WERI-Rb-1 (cell line): ENCODE measurements at places on chromosomes 1 and 21.
A peak's percentile ranks its signal among the peaks of the same experiment; 100 is the strongest.

DNA sequence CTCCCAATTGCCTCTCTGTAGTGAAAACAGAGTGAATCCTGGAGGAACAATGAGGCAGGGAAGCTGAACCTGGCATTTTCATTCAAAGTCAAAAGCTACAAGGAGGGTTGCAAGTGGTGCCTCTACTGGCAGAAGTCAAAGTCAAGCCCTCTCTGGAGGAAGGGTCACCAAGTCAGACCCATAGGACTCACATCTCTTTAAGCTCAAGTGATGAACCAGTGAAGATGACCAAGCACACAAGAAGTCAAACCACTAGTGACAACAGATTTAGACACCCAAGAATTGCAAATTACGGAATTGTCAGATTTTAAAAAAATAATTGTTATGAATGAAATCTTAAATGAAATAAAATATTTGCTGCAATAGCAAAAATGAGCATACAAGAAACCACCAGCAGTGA is 81.1 kb upstream of the ATP1B1 start:
- DNase-seq = no peak

DNA sequence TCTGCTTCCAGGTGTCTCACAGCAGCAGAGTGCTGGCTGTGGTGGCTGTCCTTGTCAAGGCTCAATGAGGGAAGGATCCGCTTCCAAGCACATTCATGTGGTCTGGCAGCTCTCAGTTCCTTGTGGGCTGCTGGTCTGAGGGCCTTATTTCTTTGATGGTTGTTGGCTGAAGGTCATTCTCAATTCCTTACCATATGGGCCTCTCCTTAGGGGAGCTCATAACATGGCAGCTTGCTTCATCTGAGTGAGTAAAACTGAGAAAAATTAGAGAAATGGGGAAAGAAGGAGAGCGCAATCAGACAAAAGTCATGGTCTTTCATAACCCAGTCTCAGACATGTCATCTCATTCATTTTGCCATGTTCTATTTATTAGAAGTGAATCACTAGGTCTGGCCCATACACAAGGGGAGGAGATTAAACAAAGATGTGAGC is 81.7 kb upstream of the TSPAN2 start:
- no peak for DNase-seq

DNA sequence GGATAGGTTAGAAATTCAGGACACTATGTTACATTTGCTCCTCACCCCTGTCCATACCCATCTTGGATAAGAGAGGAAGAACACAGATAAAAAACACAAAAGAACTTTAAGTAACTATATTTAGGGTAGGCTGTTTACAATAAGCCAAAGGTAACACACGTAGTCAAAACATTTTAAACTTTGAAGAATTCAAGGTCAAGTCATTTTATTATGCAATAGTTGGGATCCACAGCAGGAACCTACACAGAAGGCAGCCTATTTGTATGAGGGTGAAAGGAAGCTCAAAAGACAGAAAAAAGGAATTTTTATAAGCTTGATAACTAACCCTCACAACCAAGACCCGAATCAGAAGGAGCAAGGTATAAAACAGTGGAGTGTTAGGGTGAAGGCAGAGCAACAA is 89.6 kb downstream of the ZSWIM5 start:
- DNase-seq = no peak

- DNase-seq = peak; percentile 37
Observed at GRCh38 chr1:14924455-14925331, 228.9 kb upstream of the TMEM51 start.

DNA sequence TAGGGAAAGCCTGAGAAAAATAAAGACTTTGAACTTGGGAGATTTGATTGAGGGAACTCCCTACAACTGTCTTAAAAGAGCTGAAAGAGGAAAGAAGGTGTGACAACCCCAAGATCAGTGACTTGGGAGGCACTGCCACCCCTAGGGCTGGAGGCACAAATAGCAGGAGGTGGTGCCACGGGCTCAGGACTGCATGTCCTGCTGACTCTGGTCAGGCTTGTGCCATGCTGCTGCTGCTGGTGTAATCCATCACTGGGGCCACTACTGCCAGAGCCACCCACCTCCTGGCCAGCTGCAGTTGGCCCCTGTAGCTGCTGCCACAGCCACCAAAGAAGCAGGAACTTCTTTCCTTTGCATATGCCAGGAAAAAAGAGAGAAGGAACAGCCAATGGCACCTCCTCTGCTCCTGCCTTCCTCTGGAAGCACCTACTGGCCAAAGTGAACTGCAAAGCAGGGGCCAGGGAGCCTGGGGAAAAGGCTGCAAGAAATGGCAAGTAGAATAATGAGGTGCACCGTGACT is 730.3 kb downstream of the PTPRU start:
- DNase-seq = no peak

DNA sequence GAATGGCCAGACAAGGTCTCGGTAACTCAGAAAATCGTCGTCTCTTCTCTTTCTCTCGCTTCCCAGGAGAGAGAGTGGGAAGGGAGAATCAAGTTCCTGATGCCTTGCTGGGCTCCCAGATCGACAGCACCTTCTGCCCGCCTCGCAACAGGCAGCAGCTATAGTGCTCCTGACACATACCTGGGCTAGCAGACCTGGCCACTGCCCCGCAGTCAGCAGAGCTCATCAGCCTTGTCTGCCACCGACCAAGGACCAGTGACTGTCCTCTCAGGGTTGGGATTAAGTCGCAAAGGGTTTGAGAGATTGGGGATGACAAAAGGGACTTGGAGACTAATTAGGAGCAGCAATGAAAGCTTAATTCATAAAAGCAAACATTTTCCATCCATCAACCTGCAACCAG is 4.1 kb downstream of the RUNX3 start:
- DNase-seq = no peak

- DNase-seq = no peak
Observed at GRCh38 chr1:59072583-59072947, 224.3 kb upstream of the FGGY start.

GRCh38 chr1:200336901-200337391 is 72.9 kb downstream of the ZNF281 start:
- DNase-seq = no peak

DNA sequence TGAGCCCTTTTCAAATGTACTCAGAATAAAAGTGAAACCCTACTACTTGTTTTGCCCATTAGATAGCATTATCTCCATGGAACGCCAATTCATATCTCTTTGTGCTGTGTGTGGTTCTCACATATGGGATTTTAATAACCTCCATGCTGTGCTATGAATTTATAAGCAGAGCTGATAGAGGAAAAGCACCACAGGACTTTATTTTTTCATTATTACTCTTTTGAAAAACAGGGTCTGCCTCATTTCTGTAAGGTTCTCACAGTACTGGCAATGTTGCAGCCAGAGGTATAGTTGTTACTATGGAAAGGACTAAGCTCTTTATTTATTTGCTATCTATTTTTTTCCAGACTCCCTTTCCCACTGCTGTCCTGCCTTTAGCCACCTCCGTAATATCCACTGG is 313.7 kb downstream of the ST6GALNAC3 start:
- DNase-seq = no peak

DNA sequence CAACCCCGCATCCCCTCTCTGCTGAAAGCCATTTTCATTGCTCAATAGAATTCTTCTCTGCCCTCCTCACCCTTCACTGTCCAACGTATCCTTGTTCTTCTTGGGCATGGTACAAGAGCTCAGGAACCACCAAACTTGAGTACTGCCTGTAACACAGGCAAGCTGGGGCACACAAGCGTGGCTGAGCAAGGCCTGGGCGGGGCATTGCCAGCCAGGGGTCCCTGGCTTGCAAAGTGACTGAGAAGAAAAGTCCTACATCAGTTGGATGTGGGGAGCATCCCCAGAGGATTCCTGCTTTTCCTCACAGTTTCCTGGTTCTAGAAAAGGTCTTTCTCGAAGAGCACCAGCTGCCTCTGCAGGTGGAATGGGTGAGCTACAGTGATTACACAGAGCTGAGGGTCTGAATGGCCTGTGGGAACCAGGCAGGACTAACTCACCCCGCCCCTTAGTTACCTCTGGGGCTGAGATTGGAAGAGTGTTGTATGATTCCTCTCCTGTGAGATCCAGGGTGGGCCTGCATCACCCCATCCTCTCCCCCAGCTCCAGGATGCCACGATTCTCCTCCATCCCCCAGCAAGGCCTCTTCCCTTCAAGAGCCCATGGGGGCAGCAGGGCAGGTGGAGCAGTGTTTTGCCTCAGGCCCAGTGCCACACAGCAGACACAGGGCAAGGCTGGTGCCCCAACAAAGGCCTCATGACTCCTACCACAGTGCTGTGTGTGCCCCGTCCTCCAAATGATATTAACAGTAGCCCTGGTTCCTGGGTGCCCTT is 121.9 kb downstream of the MATN1 start:
- DNase-seq = no peak

DNA sequence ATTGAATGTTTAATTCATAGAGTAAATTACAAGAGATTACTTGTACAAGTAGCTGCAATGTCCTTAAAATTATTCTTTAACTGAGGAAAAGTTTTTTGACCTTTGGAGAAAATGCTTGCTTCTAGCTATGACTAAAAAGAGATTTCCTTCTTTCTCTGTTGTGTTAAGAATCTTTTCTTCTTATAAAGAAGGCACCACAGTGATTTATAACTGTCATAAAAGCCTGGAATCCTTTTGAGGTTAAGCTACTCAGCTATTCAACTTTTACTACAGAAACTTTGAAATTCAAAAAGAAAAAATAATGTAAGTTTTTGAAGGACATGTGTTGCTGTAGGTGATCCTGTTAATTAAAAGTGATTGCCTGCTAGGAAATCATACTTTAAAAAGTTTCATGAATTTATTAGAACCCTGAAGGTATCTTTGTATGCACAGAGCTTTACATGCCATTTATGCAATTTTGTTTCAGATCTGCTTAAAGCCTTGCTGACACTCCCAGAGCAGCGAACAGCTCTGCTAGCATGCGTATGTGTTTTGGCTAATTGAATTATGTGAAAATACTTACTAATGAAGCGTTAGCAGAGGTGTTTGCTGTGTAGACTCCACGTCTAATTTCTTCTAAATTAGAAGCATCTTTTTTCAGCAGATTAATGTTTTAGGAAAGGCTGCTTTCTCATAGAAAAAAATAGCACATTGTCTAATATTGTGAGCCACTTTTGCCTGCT is 94.7 kb upstream of the SMYD2 start:
- DNase-seq = no peak

DNA sequence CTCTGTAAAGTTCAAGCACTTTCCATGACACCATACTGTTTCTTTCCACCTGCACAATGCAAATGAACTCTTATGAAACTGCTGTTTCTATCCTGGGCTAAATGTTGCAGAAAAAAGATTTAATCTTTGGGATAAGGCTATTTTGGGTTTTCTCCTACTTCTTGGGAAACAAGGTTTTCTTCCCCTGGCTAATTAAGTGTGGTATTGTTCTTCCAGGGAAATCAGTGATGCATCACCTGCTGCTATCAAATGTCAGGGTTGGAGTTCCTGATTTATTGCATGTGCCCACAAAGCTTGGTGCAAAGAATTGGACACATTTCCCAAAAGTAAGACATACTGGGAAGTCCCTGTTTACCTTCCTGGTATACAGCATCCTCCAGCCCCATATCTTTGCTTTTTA is 6.0 kb upstream of the RGS4 start:
- DNase-seq = no peak

DNA sequence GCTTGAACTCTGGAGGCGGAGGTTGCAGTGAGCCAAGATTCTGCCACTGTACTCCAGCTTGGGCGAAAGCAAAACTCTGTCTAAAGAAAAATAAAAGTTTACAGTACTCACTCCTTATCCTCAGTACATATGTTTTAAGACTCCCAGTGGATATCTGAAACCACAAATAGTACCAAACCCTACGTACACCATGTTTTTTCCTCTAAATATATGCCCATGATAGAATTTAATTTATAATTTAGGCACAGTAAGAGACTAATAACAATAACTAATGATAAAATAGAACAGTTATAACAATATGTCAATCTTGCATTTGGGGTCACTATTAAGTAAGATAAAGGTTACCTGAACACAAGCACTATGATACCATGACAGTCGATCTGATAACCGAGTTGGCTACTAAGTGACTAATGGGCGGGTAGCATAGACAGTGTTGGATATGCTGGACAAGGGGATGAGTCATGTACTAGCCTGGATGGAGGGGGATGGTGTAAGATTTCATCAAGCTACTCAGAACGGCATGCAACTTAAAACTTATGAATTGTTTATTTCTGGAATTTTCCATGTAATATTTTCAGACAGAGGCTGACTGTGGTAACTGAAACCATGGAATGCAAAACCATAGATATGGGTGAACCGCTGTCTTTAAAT is 43.7 kb downstream of the ST7L start:
- no peak for DNase-seq

DNA sequence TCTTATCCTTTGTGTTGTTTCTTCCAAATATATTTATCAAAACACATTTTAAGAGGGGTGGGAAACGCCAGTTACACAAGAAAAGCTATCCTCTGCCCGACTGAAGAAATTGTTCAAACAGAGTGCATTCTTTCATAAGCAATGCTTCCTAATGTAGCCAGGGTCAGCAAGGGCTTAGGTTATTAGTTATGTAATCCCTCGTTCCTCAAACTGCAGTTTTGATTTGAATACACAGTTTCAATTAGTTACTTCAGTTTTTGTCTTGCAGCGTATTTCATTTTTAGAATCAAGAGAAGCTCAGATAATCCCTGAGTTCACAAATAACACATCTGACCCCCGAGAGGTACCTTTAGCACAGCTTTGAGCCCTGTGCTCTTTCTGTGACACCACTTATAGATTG is 141.7 kb upstream of the NRIP1 start:
- no peak for DNase-seq

DNA sequence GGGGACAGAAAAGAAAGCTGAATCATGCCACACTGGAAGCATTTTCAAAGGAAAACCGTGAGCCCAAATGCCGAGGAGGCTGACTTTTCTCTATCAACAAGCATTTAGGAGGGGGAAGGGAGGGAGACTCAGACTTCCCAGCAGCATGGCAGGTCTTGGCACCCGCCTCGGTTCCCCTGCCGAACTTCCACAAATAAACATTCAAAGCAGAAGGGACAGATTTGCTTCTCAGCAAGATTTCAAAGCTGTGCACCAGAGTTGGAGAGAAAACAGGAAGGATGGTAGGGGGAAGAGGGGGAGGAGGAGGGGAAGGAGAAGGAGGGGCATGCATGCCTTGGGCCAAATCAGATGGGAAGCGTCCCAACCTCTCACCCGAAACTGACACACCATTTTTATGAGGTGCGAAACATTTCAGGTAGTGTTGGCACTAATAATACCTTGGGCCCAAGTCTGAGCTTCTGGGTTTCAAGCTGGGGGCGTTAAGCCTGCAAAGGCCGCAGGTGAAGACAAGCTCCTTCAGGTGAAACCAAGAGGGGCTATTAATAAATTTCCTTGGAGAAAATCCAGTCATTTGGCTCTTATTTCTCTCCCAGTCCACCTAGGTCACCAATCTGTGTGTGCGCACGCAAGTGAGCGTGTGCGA is 26.4 kb downstream of the ABCA4 start:
- no peak for DNase-seq

GRCh38 chr1:98500324-98500723 is 161.2 kb upstream of the SNX7 start:
- DNase-seq = no peak

DNA sequence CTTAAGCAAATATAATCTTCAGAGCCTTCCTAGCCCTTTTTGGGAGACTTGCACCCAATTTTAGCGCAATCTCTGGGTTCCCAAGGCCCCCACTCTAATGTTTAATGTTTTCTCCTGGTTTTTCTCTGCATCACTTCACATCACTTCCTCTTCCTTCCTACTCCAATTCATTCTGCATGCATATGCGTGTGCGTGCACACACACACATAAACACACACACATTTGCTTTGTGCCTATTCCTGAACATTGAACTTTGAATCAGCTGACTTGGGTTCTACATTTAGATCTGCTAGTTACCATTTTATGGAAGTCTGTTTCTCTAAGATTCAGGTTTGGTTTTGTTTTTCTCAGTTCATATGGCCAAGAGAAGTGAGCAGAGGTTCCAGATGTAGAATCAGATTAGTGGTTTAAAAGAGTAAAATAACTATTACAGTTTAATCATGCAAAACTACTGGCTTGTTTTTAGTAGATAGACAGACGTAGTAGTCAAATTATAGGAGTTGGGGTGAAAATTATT is 7.4 kb upstream of the EDEM3 start:
- DNase-seq = no peak
